ENCODE measurements at places on chromosomes 5 and 9.

GRCh38 chr9:2979957-2980610, 136.2 kb upstream of the PUM3 start:
- no peak for DNase-seq

GRCh38 chr9:70688704-70689103, 274.2 kb upstream of the KLF9 start:
- no peak for DNase-seq

GRCh38 chr5:156497804-156498208, 170.8 kb downstream of the SGCD start:
- DNase-seq = peak; percentile 34

DNA sequence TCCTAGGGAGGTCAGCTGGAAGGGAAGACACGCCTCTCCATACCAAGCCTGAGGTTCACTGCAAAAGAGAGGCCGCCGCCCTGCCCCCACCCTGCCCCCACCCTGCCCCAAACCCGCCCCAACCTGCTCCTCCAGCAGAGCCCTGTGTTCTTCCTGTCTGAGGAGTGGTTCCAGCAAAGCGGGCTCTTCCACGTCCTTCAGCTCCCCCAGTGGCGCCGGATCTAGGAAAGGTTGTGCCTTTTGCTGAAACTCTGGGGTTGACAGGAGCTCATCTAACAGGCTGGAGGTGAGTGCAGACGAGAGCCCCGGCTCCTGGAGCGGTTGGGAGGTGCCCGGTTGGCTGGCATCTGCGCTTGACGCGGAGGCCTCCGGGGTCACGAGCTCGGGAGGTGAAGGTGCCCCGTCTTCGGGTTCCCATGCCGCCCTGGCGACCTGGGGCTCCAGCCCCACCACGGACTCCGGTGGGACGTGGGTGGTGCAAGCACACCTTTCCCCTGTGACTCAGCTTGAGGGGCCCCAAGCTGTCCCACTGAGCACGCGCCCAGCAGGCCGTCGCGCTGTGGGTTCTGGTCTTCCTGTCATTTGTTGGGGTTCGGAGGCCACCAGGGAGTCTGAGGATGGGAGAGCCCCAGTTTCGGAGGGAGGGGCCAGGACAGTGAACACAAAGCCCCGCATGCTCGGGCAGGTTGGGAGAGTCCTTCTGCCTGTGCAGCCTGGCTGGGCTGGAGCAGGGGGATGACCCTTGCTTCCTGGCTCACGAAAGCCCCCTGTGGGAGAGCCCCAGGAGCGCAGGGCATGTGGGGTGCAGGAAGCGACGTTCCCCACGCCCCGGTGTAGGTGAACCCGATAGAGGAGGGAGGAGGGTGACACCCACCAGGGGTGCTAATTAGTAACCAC, 1467.1 kb downstream of the FOXD4L5 start:
- DNase-seq = no peak

DNA sequence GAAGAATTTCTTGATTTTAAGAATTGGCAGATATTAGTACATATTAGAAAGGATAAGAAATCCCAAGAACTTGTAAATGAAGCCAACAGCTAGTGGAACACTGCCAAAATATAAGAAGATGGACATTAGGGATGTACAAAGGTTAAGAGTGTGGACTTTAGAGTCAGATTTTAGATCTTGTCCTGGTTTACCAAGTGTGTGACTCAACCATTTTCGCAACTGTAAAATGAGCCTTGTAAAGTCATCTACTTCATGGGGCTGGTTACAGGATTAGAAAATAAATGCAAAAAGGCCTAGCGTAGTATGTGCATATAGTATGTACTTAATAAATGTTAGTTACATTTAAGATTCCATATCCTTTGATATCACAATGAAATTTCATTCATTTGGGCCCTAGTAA, 260.0 kb downstream of the RAB3C start:
- DNase-seq = no peak

GRCh38 chr9:78664370-78664769, 367.4 kb downstream of the PSAT1 start:
- no peak for DNase-seq

DNA sequence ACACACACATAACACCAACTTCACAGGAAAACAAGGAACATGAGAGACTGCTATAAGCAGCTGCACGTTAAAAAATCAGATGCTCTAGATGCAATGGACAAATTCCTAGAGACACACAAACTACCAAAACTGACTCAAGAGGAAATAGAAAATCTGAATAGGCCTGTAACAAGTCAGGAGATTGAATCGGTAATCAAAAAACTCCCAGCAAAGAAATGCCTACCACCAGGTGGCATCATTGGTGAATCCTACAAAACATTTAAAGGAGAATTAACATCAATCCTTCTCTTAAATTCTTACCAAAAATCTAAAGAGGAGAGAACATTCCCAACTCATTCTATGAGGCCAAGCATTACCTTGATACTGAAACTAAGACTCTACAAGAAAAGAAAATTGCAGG, 54.9 kb downstream of the NDST1 start:
- DNase-seq = no peak

GRCh38 chr9:79433703-79434102, 138.1 kb upstream of the TLE4 start:
- DNase-seq = no peak

- DNase-seq = no peak
These were observed 400 bp downstream of the HCN1 start for GRCh38 chr5:45695804-45696156.

DNA sequence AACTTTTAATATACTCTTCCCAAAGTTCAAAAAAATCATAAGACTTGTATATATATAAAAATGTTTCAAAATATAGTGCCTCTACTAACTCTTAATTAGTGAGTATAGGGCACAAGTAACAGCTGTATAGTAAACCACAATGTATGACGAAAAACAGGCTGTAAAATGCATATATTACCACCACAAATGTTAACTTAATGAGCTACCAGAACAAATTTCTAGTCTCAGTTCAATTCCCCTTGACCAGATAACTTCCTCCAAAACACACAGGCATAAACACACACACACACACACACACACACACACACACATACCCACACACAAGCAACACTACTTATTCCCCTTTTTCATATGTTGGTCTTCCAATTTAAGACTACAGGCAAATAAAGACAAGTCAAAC, 78.8 kb downstream of the FBXL17 start:
- no peak for DNase-seq

DNA sequence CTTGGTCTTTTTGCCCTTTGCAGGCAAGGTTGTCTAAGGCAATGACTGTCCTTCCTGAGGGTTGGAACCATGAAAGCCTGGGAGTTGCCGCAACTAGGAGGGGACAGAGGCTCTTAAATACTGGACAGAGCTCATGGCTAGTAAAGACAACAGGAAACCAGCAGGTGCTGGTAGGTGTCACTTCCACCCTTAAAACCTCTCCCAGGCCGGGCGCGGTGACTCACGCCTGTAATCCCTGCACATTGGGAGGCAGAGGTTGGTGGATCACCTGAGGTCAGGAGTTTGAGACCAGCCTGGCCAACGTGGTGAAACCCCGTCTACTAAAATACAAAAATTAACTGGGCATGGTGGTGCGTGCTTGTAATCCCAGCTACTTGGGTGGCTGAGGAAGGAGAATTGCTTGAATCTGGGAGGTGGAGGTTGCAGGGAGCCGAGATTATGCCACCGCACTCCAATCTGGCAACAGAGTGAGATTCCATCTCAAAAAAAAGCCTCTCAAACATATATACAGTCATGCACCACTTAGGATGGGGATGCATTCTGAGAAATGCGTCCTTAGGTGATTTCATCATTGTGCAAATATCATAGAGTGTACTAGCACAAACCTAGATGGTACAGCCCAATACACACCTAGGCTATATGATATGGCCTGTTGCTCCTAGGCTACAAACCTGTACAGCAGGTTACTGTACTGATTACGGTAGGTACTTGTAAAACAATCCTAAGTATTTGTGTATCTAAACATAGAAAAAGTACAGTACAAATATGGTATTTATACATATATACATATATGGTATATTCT, 102.7 kb downstream of the HSPA4 start:
- DNase-seq = no peak

DNA sequence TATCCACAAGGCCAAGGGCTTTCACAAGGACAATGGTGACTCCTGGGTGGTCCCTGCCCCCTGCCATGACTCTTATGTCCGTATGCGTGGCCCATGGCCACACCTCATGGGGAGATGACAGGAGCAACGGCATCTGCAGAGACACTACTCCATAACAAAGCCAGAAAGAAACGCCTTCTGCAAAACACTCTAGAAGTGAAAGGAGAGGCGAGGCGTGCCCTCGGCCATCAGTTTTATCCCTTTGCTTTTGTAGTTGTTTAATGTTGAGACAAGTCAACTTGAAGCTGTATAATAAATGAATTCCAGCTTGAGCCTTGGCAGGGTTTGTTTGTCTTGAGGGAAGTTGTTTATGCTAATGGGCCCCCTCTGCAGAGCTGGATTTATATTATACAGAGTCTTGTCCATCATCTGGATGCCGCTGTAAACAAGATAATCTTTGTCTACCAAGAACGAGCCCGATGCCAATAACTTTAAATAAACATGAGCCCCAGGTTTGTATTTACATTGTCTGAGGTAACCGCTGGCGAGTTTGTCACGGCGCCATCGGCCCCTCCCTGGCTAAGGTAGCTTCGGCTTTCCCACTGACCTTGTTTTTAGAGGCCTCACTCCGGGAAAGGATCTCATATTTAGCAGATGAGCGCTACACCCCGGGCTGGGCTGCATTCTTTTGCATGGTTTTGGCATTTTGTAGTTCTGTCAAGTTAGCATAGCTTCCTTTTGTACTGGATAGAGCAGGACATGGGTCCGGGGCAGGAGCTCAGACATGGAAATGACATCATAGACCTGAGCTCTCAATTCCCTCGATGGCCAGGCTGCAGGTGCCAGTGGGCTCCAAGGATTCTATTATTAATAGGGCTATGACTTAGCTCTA, 165.3 kb downstream of the ERCC6L2 start:
- DNase-seq = no peak

- DNase-seq = peak; percentile 87
These were observed 71.2 kb downstream of the ARRDC3 start for GRCh38 chr5:91311697-91312501.

DNA sequence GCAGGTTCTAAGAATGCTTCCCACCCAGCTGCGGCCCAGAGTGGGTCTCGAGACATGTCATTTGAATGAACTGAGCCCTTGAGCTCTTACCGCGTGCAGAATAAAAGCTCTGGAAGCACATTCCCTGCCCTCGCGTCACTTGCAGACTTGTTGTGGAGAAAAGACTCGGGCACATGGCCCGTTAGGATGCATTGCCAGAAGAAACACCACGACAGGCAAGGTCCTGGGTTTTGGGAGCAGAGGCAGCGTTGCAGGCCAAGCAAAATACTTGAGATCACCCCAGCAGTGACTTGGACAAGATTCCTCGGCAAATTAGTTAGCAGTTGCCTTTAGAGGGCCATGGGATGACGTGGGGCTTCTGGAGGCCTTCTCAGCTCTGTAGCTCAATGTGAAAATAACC, 170.8 kb upstream of the MSX2 start:
- DNase-seq = no peak

DNA sequence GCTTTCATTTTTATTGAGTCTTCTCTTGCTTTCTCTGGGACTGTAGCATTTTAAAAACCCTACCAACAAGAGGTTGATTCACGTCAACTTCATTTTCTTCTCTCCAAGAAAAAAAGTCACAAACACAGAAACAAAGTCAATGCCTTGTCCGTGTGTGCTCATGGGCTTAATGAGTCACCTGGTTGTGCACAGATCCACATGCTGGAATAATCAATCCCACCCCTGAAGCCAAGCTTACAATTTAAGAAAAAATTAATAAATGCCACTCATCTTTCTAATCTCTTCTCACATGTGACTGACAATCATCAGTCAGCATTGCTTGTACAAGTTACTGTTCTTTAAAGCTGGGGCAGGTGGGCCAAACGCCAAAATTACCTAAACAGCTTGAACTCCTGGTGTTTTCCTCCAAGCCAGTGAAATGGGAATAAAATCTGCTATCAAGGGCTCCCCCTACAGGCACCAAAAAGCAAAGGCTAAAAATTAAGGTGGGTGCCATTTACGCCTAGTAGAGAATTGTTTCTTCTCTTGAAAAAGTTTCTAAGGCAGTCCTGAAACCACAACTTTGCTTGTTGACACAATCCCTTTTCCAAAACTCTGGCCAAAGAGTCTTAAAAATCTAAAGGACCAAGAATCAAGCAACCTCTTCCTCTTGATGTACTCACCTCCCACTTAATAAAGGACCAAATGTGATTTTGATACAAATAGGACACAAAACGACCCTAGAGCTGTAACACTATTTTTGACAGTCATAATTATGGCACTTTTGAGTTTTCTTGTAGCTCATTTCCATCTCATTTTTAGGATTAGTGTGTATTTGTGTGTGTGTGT, 21.3 kb downstream of the TRMO start:
- peak; percentile 47 for DNase-seq

DNA sequence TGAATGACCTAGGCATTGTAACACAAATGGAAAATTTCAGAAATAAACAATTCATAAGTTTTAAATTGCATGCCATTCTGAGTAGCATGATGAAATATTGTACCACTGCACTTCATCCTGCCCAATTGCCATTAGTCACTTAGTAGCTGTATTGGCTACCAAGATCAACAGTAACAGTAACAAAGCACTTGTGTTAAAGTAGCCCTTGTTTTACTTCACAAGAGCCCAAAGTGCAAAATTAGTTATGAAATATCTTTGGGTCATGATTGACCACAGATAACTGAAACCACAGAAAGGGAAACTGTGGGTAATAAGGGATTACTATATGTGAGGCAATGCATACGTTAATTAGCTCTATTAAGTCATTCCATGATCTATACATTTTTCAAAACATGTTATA, 33.3 kb upstream of the RORB start:
- DNase-seq = no peak

- DNase-seq = no peak
These were observed 13.5 kb downstream of the ISL1 start for GRCh38 chr5:51396797-51397196.

Measured in AG08396 (cell line).